ENCODE measurements at places on chromosomes 3 and 15. TPM values are rescaled to one million over a fixed set of nuclear protein-coding genes. Genes with fewer than 3 reads are reported as not detected.

MUSTN1 gene
- total RNA-seq = 3.9 TPM

LRRC31 gene
- not detected for total RNA-seq

ZNF80 gene
- total RNA-seq = not detected

GRCh38 chr15:78791357-78791756 is 19.9 kb downstream of the ADAMTS7 start:
- no peak for DNase-seq

- no peak for DNase-seq
Measured at GRCh38 chr3:16183601-16184270, 9.3 kb downstream of the GALNT15 start.

DNA sequence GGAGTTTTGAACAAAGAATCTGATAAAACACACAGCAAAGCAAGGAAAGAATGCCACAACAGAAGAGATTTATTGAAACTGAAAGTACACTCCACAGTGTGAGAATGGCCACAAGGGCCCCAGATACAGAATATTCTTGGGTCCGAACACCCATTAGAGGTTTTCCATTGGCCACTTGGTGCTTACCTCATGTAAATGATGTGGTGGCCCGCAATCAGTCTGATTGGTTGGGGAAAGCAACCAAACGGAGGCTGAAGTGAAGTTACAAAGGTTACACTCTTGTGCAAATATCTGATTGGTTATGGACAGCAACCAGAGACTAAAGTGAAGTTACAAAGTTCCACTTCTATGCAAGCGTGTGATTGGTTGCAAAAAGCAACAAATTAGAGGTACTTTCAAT is 20.4 kb downstream of the NSUN3 start:
- no peak for DNase-seq

DNA sequence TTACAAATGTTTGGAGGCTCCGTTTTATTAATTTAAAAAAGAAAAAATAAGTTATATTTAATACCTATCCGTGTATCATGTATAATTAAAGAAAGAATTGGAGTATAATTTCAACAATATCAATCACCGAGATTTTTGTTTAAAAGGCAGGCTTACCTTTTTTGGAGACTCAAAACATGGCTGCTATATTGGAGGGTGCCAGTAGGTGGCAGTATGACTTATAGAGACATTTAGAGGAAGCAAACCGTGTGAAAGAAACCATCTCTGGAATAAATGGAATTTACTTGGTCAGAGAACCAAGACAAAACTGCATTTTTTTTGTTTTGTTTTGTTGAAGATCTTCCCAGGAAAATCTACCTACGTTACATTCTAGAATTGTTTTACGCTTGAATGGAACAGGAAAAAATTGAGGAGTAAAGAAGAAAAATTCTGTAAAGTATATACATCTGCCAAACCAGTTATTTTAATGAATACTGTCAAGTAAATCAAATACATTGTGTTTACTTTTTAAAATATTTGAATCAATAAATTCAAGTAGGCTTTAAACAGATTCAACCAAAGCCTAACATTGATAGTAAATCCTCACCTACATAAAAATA is 802.6 kb upstream of the ALCAM start:
- DNase-seq = peak; percentile 29

DNA sequence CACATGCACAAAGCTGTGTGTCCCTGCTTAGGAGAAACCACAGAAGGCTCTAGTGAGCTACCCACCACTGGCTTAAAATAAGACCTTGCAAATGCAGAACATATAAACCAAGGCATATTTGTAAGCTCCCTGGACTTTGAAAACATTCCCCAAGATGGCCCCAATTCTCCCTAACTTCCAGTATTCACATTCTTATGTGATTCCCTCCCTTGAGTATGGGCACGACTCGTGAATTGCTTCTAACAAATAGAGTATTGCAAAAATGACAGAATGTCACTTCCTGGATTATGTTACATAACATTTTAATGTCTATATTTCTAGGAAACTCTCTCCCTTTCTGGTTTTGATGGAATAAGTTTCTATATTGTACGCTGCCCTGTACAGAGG is 131.8 kb upstream of the MCTP2 start:
- no peak for DNase-seq

GRCh38 chr3:178714925-178715832 is 178.9 kb downstream of the KCNMB2 start:
- DNase-seq = no peak

DNA sequence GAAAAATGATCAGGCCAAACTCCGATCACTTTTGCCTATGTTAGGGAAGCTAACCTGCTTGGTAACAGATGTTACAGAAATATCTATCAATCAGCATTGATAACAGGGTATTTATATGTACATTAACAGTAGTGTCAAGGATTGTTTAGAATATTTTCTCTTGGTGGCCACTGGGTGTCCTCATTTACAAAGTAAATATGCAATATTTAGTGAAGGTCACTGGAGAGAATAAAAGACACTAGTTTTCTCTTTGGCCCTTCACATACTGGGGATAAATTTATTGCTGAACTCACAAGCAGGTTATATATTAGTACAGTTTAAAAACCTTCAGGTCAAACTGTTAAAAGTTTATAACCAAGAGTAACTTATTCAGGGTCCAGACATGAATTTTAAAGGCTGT is 69.0 kb downstream of the TIGIT start:
- no peak for DNase-seq

GRCh38 chr3:179233043-179233442 is 17.9 kb downstream of the KCNMB3 start:
- DNase-seq = no peak

GRCh38 chr3:12424635-12425319 is 59.5 kb upstream of the TSEN2 start:
- no peak for DNase-seq
